Epithelial cell of alveolus of lung (primary cell): ENCODE measurements at places on chromosomes 1 and 21. TPM values are rescaled to one million over a fixed set of nuclear protein-coding genes. Genes with fewer than 3 reads are reported as not detected.

Gene GJA9
- not detected in 2 replicates for total RNA-seq

Gene RPE65
- total RNA-seq: 0.32 TPM in 1 of 2 replicates, not detected in the other

Gene VSIG8
- total RNA-seq: not detected in 2 replicates

Gene PSMA5
- total RNA-seq: 22.8 and 71.2 TPM in 2 replicates

Gene TMEM125
- 0.13 TPM in 1 of 2 replicates, not detected in the other for total RNA-seq

Gene C1orf116
- 0.40 and 2.3 TPM in 2 replicates for total RNA-seq

Gene FMOD
- 4.7 and 18.1 TPM in 2 replicates for total RNA-seq

Gene RHCE
- total RNA-seq: 0.56 and 1.3 TPM in 2 replicates

Gene RBM11
- 0.52 TPM in 1 of 2 replicates, not detected in the other for total RNA-seq

Gene LYPD8
- total RNA-seq: not detected in 2 replicates

Gene RGS13
- 0.13 TPM in 1 of 2 replicates, not detected in the other for total RNA-seq

Gene CCDC190
- total RNA-seq: not detected in 2 replicates

Gene COL6A2
- 1,554 and 1,623 TPM in 2 replicates for total RNA-seq

Gene TRIM17
- total RNA-seq: 0.39 and 1.6 TPM in 2 replicates

Gene CD52
- total RNA-seq: not detected in 2 replicates

Gene SETSIP
- 0.26 TPM in 1 of 2 replicates, not detected in the other for total RNA-seq

Gene OR6K3
- not detected in 2 replicates for total RNA-seq

Gene LCE1E
- total RNA-seq: not detected in 2 replicates

Gene IFNGR2
- total RNA-seq: 68.6 and 69.0 TPM in 2 replicates

Gene PODN
- 0.39 and 8.6 TPM in 2 replicates for total RNA-seq

Gene RORC
- total RNA-seq: not detected in 2 replicates

Gene SLAMF7
- total RNA-seq: 0.78 and 2.7 TPM in 2 replicates

Gene KCND3
- total RNA-seq: not detected in 2 replicates

Gene KLF17
- not detected in 2 replicates for total RNA-seq

Gene ZNF593OS
- not detected in 2 replicates for total RNA-seq

Gene HFM1
- 0.08 and 0.39 TPM in 2 replicates for total RNA-seq

Gene OR6N1
- not detected in 2 replicates for total RNA-seq

Gene DDAH1
- total RNA-seq: 6.0 and 27.3 TPM in 2 replicates

Gene LCE1C
- not detected in 2 replicates for total RNA-seq

Gene KCTD3
- 26.9 and 44.8 TPM in 2 replicates for total RNA-seq

Gene RNF186
- not detected in 2 replicates for total RNA-seq

Gene KIF17
- 0.39 and 0.56 TPM in 2 replicates for total RNA-seq

Gene KCNE2
- not detected in 2 replicates for total RNA-seq

Gene CDA
- 1.9 and 7.1 TPM in 2 replicates for total RNA-seq

Gene GSTM1
- not detected in 2 replicates for total RNA-seq

Gene KCNJ10
- not detected in 2 replicates for total RNA-seq

Gene NHLH1
- total RNA-seq: not detected in 2 replicates

Gene PSMB2
- total RNA-seq: 49.6 and 75.6 TPM in 2 replicates
